ENCODE measurements at places on chromosomes 4 and X. TPM values are rescaled to one million over a fixed set of nuclear protein-coding genes. Genes with fewer than 3 reads are reported as not detected.
A peak's percentile ranks its signal among the peaks of the same experiment; 100 is the strongest.

DNA sequence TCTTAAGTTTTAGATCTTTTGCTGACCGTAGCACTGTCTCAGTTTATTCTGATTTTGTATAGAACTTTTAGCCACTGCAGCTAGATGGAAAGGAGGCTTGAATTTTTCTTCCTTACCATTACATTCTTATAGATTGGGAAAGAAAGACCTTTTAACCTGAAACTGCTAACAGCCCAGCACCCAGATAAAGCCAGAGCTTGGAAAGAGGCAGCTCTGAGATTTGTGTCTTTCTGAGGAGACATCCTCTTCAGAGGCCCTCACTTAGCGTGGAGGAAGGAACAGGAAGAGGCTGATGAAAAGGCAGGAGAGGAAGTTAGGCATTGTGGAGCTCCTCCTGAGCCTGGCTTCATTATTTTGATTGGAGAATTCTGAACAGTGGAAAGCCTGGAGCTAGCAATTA lies 35.1 kb downstream of the ATG4A start:
- H3K27me3 ChIP-seq: no peaks in the 10 kb centered on the region
- peak overlapping the region; percentile 57 for H3K27ac ChIP-seq
- H3K4me1 ChIP-seq: peaks cover 34% of the 10 kb centered on the region
- DNase-seq: no peak

DNA sequence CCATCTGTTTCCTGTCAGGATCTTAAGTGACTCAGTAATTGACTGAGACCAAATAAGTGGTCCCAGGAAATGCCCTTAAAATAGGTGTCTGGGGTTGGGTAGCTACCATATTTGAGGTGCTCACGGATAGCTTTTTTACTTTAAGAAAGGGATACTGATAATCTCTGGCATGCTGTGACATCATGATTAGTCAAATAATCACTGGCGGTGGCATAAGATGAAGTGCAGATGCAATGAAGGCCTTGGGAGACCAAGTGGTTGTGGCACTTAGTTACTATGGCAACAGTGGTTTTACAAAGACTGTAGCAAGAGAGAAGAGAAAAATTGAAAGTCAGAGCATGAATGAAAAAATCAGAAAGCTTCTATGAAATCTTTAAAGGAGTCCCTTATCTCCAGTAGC lies 114.5 kb upstream of the SLIT2 start:
- H3K27me3 ChIP-seq: no peaks in the 10 kb centered on the region
- H3K27ac ChIP-seq: no peak overlapping the region
- no peaks in the 10 kb centered on the region for H3K36me3 ChIP-seq
- DNase-seq: no peak

POF1B gene
- total RNA-seq: 4.7 TPM

MAB21L2 gene
- total RNA-seq: 0.11 TPM

GJB1 gene
- total RNA-seq: not detected

DMRTC1 gene
- total RNA-seq: not detected

- H3K4me3 ChIP-seq: no peak overlapping the region
- peak overlapping the region; percentile 19 for H3K27ac ChIP-seq
- H3K4me1 ChIP-seq: no peaks in the 10 kb centered on the region
- DNase-seq: no peak
- no peaks in the 10 kb centered on the region for H3K36me3 ChIP-seq
Observed at GRCh38 chr4:95265814-95266740, 282.7 kb downstream of the UNC5C start.

- H3K27ac ChIP-seq: no peak overlapping the region
- no peaks in the 10 kb centered on the region for H3K27me3 ChIP-seq
- H3K4me1 ChIP-seq: peaks cover 16% of the 10 kb centered on the region
- H3K4me3 ChIP-seq: no peak overlapping the region
- H3K36me3 ChIP-seq: no peaks in the 10 kb centered on the region
- no peak for DNase-seq
Observed at GRCh38 chr4:108336076-108336475, 167.3 kb upstream of the LEF1 start.

DNA sequence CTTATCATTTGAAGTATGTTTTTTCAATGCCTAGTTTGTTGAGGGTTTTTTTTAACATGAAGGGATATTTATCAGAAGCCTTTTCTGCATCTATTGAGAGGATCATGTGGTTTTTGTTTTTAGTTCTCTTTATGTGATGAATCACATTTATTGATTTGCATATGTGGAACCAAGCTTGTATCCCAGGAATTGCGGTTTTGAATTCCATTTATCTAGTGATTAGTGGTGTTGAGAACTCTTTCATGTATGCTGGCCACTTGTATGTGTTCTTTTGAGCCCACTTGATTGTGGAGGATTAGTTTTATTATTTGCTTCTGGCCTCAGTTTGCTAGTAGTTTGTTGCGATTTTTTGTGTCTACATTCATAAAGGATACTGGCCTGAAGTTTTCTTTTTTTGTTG lies 85.0 kb upstream of the CNKSR2 start:
- H3K27me3 ChIP-seq: no peaks in the 10 kb centered on the region
- H3K4me3 ChIP-seq: no peak overlapping the region
- no peaks in the 10 kb centered on the region for H3K36me3 ChIP-seq
- no peak for DNase-seq
- no peaks in the 10 kb centered on the region for H3K4me1 ChIP-seq

DNA sequence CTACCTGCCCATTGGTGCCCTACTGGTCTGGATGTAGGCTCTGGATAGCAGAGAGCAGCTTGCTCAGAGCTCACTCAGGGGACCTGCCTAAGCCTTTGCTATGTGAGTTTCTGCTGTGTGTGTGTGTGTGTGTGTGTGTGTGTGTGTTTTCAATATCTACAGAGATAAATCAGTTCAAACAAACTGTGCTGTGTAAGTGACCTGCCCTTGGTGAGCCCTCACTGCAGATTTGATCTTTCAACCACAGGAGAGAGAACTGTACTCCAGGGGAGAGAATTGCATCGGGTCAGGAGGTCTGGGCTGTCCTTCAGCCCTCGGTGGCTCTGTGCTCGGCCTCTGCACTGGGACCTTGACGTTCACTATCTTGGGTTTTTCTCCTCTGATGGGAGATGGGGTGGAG lies 35.0 kb upstream of the CDKN2AIP start:
- DNase-seq: no peak
- H3K27me3 ChIP-seq: no peaks in the 10 kb centered on the region
- no peak overlapping the region for H3K4me3 ChIP-seq
- peaks cover 7% of the 10 kb centered on the region for H3K4me1 ChIP-seq
- H3K36me3 ChIP-seq: no peaks in the 10 kb centered on the region
- no peak overlapping the region for H3K27ac ChIP-seq

HSD17B13 gene
- total RNA-seq: 0.08 TPM

RBMX2 gene
- 11.6 TPM for total RNA-seq

NPY5R gene
- total RNA-seq: 0.25 TPM

- H3K27me3 ChIP-seq: no peaks in the 10 kb centered on the region
- peak overlapping the region; percentile 77 for H3K4me3 ChIP-seq
- DNase-seq: no peak
Observed at GRCh38 chr4:88458104-88458740, 1.3 kb downstream of the HERC5 start.

- H3K27me3 ChIP-seq: no peaks in the 10 kb centered on the region
- no peak overlapping the region for H3K27ac ChIP-seq
- H3K4me3 ChIP-seq: no peak overlapping the region
- DNase-seq: no peak
- H3K4me1 ChIP-seq: peaks cover 42% of the 10 kb centered on the region
- no peaks in the 10 kb centered on the region for H3K36me3 ChIP-seq
Observed at GRCh38 chrX:44908153-44908552, 35.2 kb downstream of the KDM6A start.

DNA sequence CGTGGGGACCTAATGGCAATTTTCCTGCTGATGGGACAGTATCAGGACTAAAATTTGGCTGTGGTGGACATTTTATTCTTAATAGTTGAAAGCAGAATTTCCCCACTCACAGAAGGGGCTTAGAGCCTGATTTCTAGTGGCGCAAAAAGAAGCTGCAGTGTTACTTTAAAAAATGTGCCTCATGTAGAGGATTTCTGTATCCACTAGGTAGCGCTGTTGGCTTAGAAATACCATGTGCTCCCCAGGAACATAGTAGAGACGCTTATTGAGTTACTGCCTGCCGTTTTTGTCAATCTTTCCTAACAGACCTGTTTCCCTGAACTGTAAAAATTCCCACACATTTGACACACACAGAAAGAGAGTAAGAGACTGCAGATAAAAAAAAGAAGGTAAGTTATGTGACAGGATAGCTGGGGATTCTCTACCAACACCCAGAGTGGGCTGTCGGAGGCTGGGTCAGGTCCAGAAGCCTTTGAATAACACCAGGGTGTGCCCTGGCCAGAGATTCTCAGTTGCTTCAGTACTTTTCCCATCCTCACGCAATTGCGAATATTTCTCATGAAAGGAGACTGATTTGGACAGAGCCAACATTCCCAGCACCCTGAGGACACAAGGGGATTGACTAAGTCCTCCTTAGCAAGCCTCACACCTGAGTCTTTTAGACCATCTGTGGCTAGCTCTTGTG lies 88.4 kb downstream of the ZXDA start:
- H3K4me3 ChIP-seq: peak overlapping the region; percentile 55
- H3K36me3 ChIP-seq: no peaks in the 10 kb centered on the region
- DNase-seq: no peak
- no peak overlapping the region for H3K27ac ChIP-seq
- no peaks in the 10 kb centered on the region for H3K27me3 ChIP-seq

- H3K27ac ChIP-seq: no peak overlapping the region
- H3K4me3 ChIP-seq: no peak overlapping the region
- no peaks in the 10 kb centered on the region for H3K36me3 ChIP-seq
- H3K4me1 ChIP-seq: no peaks in the 10 kb centered on the region
- DNase-seq: no peak
Observed at GRCh38 chrX:51641421-51642021, 22.8 kb upstream of the CENPVL3 start.

DNA sequence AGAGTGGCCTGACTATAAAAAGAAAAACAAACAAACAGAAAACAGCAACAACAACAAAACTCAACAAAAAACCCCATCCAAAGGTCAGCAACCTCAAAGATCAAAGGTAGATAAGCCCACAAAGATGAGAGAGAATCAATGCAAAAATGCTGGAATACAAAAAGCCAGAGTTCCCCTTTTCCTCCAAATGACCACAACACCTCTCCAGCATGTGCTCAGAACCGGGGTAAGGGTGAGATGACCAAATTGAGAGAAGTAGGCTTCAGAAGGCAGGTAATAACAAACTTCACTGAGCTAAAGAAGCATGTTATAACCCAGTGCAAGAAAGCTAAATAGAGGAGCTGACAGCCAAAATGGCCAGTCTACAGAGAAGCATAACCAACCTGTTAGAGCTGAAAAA lies 43.5 kb upstream of the ANTXR2 start:
- H3K36me3 ChIP-seq: no peaks in the 10 kb centered on the region
- DNase-seq: no peak
- H3K27ac ChIP-seq: no peak overlapping the region
- peaks cover 4% of the 10 kb centered on the region for H3K27me3 ChIP-seq
- H3K4me1 ChIP-seq: no peaks in the 10 kb centered on the region

- no peak overlapping the region for H3K4me3 ChIP-seq
- no peak overlapping the region for H3K27ac ChIP-seq
- no peak for DNase-seq
Observed at GRCh38 chr4:84024405-84024804, 474.7 kb downstream of the NKX6-1 start.
